Neuronal stem cell (in vitro differentiated cells): ENCODE measurements at places on chromosomes 6 and 20.

DNA sequence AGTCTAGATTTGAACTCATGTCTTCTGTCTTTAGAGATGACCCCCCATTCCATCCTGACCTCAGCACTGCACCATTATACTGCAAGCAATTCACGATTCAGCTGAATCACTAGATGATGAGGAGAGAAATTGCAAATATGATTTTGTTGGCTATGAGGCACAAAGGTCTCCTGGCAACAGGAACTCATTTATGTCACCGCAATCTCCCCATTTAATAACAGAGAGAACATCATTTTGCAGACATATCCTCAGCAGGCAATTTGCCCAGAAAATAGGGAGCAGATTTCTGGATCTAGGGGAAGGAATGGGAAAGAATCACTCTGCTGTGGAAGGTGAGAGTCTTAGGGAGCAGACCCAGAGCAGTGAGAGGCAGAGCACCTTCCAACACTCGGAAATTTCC is 303.0 kb downstream of the PAX1 start:
- no peak for DNase-seq
- no peaks in the 10 kb centered on the region for H3K27me3 ChIP-seq
- no peaks in the 10 kb centered on the region for H3K4me1 ChIP-seq
- H3K27ac ChIP-seq, result no peak overlapping the region

DNA sequence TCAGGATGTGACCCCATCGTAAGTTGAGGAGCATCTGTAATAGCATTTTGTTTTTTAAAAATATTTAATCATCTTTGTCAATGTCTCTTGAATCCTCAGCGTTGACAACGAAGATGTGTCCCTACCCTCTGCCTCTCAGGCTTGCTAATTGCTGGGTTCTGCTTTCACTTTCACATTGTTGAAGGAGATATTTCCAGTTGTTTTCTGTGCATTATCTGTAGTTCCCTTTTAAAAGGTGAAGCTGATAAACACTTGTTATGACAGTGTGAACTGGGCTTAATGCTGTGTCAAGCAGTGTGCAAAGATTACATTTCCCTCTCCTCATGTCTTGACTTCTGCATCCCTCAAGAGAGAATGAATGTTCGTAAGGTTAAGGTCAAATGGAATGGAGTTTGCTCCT is 54.9 kb downstream of the CSE1L start:
- DNase-seq, result no peak
- H3K4me3 ChIP-seq, result no peak overlapping the region
- peaks cover 10% of the 10 kb centered on the region for H3K4me1 ChIP-seq
- no peaks in the 10 kb centered on the region for H3K27me3 ChIP-seq
- H3K27ac ChIP-seq, result no peak overlapping the region

GRCh38 chr20:33914919-33915318 is 78.8 kb upstream of the RALY start:
- no peak overlapping the region for H3K27ac ChIP-seq
- no peaks in the 10 kb centered on the region for H3K36me3 ChIP-seq
- H3K4me3 ChIP-seq, result no peak overlapping the region
- no peaks in the 10 kb centered on the region for H3K4me1 ChIP-seq
- H3K27me3 ChIP-seq, result no peaks in the 10 kb centered on the region
- DNase-seq, result no peak

- H3K27me3 ChIP-seq, result no peaks in the 10 kb centered on the region
- H3K4me1 ChIP-seq, result peaks cover 2% of the 10 kb centered on the region
- no peak overlapping the region for H3K4me3 ChIP-seq
Observed at GRCh38 chr20:60354024-60354580, 395.9 kb downstream of the CDH26 start.

GRCh38 chr6:91317247-91317835 is 730.5 kb upstream of the MAP3K7 start:
- no peak overlapping the region for H3K4me3 ChIP-seq
- no peak overlapping the region for H3K27ac ChIP-seq
- no peaks in the 10 kb centered on the region for H3K27me3 ChIP-seq
- no peaks in the 10 kb centered on the region for H3K36me3 ChIP-seq
- H3K4me1 ChIP-seq, result no peaks in the 10 kb centered on the region
- no peak for DNase-seq

- DNase-seq, result peak; percentile 24
- no peaks in the 10 kb centered on the region for H3K27me3 ChIP-seq
- H3K4me3 ChIP-seq, result no peak overlapping the region
- no peaks in the 10 kb centered on the region for H3K36me3 ChIP-seq
- no peaks in the 10 kb centered on the region for H3K4me1 ChIP-seq
Observed at GRCh38 chr6:107318100-107318736, 141.1 kb downstream of the PDSS2 start.
